ENCODE measurements at places on chromosomes 1 and 21.

DNA sequence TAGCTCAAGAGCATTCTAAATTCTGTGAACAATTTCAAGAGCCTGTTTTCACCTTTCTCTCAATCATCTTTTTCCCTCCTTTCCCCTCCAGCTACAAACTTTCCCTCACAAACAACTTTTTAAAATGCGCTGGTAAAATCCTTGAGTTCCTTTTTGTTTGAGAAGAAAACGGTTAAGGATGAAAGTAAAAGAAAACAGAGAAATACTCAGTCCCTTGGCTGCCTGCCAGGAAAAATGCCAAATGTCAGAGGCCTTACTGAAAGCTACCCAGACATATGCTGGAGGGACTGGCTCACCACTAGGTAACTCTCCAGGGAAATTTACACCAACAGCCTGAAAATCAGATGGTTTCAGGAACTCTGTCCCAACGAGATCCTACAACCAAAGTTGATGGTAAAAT, 11.0 kb upstream of the SERBP1 start:
- peak; percentile 67 for DNase-seq

DNA sequence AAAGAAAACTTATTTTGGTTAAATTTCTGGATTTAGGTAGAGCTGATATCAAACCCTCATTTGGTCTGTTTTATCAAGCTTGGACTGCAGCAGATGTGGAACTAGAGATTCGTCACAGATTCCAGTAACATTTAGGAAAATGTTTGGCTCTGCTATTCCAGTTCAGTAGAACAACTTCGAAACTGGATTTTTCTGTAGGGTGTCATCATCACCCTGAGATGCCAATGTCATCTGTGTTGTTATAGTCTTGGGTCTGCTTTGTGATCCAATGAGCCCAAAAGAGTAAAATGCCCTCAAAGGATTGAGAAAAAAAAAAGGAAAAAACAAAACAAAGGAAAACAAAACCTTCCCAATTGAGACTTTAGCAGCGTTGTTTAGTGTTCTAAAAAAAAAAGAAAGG, 55.4 kb downstream of the LAMC2 start:
- DNase-seq, result no peak

GRCh38 chr1:28247612-28248272, 11.6 kb upstream of the SESN2 start:
- no peak for DNase-seq

DNA sequence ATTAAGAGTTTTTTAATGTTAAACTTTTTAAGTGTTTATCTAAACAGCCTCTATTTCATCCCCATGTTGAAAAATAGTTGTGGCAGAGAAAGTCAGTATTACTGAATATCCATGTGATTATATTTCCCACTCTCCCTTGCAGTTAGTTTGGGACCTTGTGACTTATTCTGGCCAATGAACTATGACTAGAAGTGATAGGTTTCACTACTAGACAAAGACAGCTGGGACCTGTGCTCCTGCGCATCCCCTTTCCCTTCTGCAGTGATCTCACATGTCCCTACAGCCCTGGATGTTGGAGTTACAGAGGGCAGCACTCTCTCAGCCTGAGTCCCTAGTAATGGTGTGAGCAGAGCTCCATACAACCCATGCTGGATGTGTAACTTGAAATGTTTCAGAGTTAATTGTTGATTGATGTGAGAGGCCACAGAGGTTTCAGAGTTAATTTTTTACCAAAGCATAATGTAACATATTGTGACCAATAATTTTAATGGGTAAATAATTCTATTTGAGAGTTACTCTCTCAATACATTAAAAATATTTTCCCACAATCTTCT, 18.7 kb upstream of the SAMD13 start:
- no peak for DNase-seq
